AG09319 (cell line): ENCODE measurements at places on chromosomes 2 and 18.
A peak's percentile ranks its signal among the peaks of the same experiment; 100 is the strongest.

- no peak for DNase-seq
Observed at GRCh38 chr2:18625563-18625962, 36.2 kb upstream of the NT5C1B start.

DNA sequence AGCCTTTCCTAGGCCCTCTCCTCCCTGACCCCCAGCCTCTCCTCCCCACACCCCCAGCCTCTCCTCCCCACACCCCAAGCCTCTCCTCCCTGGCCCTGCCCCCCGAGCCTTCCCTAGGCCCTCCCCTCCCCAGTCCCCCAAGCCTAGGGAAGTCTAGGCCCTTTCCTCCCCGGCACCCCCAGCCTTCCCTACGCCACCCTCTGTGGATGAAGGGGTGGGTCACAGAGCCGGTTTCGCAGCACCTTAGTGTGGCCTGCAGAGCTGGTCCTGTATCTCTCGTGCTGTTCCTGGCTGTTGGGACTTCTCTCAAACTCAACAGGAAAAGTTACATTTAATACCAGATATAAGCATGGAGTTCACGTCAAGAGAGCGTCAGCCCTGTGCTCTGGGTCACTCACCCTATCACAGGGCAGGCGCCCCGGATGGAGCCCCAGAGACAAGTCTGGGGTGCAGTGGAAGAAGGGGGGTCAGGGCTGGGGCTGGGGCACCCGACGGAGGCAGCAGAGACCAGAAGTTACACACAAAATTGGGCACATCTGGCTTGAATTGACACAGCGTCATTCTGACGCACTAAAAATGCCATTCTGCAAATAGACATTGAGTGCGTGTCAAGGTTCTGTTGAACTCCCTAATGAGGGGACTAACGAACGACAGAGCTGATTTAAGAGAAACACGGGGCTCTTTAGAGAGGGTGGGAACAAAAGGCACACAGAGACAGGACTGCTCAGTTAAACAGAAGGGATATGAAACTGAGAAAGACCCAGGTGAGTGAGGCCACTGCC lies 24.0 kb downstream of the KCNIP3 start:
- peak; percentile 63 for DNase-seq

GRCh38 chr18:48460929-48461583 lies 51.9 kb upstream of the ZBTB7C start:
- no peak for DNase-seq

GRCh38 chr2:159053161-159054031 lies 85.0 kb downstream of the TANC1 start:
- DNase-seq = peak; percentile 72

DNA sequence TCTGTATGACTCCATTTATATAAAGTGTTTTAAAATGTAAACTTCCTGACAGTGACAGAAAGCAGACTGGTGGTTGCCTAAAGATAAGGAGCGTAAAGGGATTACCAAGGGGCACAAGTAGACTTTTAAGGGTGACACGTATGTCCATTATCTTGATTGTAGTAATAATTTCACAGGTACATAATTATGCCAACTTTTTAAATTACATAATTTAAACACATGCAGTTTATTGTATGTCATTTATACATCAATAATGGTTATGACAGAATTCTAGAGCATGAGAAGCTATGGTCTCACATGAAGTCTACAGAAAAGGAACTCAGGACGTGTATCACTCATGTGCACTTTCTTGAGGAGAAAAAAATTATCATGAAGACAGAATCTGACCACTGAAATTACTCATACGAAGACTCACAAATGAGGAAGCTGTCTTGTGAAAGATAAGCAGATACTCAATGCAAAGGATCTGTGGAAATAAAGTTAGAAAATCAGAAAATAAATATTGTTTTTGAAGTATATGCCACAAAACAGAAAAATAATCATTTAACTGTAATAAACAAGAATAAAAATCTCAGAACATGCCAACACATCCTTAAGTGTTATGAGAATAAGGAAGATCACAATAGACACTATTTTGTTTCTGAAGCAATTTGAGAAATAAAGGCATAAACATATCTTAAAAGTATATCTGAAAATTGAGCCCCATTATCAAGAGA lies 84.4 kb downstream of the TMEM131 start:
- DNase-seq = no peak

GRCh38 chr2:143261986-143262385 lies 132.8 kb downstream of the ARHGAP15 start:
- DNase-seq = no peak
